Stimulated activated CD8-positive, alpha-beta memory T cell treated with anti-CD3 and anti-CD28 coated beads, Interleukin-4, amount 100 ng/mL, for 1 hour (primary cell): ENCODE measurements at places on chromosomes 1 and 21.

DNA sequence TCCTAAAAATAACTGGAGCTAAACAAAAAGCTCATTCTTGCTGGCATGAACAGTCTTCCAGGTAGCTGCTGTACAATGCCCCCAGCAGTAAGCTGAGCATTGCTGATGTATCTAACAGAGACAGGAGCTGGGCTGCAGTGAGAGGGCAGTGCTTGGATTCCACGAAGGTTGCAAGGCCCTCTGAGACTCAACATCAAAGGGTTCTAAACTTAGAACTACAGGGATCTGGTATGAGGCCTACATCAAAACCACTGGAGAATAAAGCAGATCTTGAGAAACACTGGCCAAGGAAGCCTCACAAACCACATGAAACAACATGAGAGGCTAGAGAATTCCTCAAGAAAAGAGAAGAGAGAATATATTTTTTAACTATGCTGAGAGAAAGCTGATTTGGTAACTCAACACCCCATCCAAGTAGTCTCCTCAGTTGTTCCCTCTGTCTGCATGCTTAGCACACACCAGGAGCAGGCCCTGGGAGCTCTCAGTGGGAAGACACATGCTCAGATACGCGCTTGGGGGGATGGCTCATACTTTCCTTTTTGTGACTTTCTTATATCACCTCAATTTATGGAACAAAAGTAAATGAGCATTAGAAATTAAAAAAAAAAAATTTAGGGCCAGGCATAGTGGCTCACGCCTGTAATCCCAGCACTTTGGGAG lies 27.7 kb downstream of the DSTYK start:
- DNase-seq, result no peak

- DNase-seq, result no peak
These were observed 322.6 kb downstream of the SMYD3 start for GRCh38 chr1:246184503-246184902.

GRCh38 chr1:87684713-87685205 lies 356.1 kb downstream of the LMO4 start:
- no peak for DNase-seq

DNA sequence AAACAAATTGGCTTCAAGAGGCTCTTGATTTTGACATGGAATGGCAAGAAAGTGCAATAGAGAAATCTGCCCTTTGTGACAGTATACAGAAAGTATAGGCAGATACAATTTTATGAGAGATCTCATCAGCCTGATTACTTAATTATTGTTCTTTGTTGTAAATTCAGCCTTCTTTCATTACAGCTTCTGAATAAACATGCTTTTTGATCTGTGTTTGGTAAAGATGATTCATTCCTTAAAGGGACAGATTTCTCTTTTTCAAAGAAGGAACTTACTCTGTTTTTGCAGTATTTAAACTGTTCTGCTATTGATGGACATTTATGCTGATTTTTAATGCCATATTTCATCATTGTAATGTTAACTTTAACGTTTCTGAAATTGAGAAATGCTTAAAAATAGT lies 13.7 kb upstream of the MPC2 start:
- no peak for DNase-seq

- no peak for DNase-seq
These were observed 131.2 kb upstream of the COA6 start for GRCh38 chr1:234241941-234242490.

DNA sequence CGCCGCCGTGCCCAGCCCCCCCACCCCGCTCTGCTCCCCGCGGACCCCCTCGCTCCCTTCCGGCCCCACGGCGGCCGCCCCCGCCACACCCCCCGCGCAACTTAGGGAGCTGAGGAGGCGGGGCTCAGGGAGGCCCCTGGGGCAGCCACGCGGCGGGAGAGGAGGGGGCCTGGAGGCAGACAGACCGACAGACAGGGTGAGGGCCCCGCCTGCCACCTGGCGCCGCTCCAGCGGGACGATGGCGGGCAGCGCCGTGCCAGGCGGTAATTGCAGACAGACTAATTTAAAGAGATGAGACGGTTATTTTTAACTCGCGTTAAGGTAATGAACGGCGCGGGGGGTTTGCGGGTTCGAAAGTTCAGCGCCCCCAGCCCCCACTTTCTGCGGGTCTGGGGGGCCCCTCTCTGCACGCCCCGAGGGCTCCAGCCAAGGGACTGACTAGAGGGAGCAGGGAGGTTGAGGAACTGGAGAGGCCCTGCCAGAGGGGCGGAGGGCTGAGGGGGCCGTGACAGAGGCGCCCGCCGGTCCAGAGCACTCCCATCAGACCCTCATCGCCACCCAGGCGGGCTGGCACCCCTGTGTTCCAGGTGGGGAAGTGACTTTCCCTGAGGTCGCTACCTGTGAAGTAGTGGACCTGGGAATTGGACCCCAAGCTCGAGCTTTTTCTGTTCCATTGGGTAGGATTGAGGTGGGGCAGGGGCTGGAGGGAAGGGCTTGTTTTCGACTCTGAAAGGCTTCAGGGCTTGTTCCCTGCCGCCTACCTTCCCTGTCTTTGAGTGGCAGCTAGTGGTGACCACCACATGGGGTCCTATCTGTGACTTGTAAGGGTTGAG lies 5.4 kb downstream of the FOXO6 start:
- no peak for DNase-seq

- DNase-seq, result no peak
These were observed 139.3 kb upstream of the KIAA0040 start for GRCh38 chr1:175331891-175332290.

GRCh38 chr1:234666761-234667160 lies 56.8 kb upstream of the IRF2BP2 start:
- no peak for DNase-seq

DNA sequence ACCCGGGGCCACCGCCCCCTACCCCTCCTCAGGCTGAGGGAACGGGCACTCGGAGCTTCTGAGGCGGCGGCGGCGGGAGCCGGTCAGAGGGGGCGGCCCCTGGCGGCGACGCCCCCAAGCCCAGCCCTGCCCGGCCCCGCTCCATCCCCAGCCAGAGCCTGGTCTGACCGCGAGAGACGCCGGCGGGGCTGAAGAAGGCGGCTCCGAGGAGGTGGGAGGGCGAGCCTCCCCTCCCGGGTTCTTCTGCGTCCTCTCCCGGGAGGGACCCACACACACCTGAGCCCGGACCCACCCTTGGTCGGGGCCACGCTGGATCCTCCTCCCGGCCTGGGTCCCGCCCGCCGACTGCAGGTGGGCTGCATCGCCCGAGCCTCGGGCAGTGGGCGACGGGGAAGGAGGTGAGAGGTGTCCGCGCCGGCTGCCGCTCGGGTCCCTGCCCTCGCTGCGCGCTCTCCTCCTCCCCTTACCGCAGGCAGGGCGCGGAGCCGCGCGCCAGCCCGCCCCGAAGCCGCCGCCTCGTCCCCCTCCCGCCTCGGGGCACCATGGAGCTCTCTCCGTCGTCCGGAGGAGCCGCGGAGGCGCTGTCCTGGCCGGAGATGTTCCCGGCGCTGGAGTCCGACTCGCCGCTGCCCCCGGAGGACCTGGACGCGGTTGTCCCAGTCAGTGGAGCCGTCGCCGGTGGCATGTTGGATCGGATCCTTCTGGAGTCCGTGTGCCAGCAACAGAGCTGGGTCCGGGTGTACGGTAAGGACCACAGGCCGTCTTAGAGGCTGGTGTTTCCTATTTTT lies at the start of gene RASAL2:
RASAL2 (plus strand) TSS at position 154 of the 788 bp plus-strand sequence; CDS start at position 543, 389 bp downstream.
- no peak for DNase-seq

DNA sequence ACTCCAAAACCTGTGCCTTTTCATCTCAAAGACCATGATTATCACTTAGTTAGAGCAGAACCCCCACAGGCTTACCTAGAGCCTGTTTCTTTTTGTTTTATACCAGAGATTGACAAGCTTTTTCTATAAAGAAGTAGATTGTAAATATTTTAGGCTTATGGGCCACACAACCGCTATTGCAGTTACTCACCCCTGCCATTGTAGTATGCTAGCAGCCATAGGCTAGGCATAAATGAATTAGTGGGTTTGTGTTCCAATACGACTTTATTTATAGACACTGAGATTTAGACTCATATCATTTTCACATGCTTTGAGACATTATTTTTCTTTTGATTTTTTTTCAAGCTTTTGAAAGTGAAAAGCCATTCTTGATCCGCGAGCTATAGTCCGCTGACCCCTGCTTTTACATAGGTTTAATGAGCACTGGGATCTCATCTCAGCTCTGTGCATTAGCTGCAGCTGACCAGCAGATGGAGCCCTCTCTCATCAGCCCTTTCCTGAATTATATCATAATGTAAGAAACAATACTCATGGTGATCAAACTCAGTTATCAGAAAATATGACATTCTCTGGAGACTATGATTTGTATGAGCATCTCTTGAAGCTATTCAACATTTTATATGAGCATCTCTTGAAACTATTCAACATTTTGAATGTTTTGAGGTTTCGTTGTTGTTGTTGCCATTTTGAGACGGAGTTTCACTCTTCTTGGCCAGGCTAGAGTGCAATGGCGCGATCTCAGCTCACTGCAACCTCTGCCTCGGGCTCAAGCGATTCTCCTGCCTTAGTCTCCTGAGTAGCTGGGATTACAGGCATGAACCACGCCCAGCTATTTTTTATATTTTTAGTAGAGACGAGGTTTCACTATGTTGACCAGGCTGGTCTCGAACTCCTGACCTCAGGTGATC lies 111.9 kb upstream of the L1TD1 start:
- DNase-seq, result peak; percentile 9

GRCh38 chr21:40270047-40270446 lies 402.8 kb downstream of the PCP4 start:
- DNase-seq, result no peak

GRCh38 chr1:44292651-44293050 lies 62.4 kb downstream of the ERI3 start:
- no peak for DNase-seq

GRCh38 chr1:54857746-54858561 lies 29.0 kb downstream of the DHCR24 start:
- no peak for DNase-seq

GRCh38 chr1:4108331-4108730 lies 208.3 kb upstream of the C1orf174 start:
- DNase-seq, result no peak

DNA sequence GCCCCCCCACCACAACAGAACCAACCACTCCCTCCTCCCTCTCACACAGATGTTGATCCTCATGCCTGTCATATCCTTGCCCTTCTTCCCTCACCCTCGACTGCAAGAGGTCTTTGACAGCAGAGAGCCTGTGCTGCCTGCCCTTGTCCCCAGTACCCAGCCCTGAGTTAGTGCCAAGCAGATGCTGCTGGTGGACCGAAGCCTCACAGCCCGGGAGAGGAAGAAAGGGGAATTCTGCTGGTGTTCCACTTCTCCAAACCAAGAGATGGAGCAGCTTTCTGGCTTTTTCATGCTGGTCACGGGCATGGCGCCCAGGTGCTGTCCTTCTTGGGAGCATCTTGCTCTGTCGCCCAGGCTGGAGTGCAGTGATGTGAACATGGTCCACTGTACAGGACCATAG lies 69.1 kb downstream of the SLC66A1 start:
- DNase-seq, result no peak

GRCh38 chr1:225923381-225923691 lies 714 bp downstream of the PYCR2 start:
- DNase-seq, result no peak

DNA sequence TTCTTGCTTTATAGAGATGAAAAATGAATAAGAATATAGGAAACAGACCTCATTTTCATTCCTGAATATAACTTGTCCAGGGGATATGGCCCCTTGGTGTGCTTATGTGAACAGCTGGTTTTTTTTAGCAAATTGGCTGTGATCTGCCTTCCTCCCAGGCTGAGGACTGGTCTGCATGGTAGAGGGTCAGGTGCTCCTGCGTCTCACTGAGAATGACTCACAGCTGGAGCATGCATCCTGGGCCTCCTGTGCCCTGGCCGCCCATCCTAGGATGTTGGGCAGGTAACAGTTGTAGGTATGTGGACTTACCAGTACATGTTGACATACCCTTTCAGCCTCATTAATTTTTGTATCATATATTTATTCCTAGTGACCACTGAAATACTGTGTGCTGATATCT lies 29.8 kb downstream of the AGT start:
- DNase-seq, result no peak

GRCh38 chr1:51559064-51559500 lies 40.0 kb upstream of the EPS15 start:
- DNase-seq, result no peak

DNA sequence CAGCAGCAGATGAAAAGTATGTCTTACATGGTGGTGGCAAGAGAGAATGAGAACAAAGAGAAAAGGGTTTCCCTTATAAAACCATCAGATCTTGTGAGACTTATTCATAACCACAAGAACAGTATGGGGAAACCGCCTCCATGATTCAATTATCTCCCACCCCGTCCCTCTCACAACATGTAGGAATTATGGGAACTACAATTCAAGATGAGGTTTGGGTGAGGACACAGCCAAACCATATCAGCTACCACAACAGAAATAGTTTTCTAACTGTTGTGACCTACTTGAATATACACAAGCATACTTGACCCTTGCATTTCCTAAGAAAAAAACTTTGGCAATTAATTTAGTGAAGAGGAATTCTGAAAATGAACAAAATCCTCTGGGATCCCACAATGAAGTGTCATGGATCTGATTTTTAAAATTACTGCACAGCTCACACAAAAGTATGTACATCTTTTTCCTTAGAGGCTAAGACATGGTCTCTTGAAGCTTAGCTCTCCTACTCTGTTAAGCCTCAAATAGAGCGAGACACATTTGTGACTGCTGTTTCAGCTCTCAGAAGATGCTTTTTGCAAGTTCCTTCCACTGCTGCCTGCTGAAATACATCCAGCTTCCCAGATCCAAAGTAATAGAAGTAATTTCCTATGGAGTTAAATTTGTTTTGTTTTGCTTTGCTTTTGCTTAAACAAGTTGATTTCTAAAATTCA lies 265.8 kb downstream of the DPYD start:
- DNase-seq, result no peak

DNA sequence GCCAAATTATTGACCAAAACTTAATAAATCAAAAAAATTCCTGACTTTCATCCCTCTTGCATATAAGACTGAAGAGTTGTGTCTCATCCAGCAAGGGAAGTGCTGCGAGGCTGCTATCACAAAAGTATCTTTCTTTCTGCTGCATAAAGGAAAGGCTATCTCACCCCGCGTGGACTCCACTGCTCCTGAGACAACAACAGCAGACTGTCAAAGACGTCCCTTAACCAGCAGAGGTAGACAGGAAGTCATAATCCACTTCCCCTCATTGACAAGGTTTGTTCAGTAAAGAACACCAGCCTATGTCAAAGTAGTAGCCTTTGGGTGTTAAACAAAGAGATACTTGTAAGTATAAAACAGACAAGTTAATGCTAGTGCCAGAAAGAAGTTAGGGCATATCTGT lies 29.4 kb downstream of the VPS26C start:
- DNase-seq, result no peak

DNA sequence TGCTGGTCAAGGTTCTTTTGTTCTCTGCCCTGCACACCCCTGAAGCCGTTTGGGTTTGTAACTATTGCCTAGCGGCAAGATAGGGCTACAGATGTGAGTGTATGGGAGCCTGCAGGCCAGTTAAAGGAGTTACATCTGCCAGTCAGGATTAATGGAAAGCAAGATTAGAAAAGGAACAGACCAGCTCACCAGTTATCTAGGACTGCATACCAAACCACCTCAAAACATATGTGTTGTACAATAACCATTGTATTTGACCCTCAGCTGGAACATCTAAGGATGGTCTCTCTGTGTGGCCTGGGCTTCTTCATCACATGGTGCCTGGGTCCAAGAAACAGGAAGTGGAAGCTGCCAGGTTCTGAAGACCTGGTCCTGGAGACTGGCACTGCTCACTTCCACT lies 52.5 kb upstream of the FBXO28 start:
- no peak for DNase-seq
